ENCODE measurements at places on chromosomes 16 and 17.

GRCh38 chr17:49031965-49032928 lies 35.1 kb downstream of the IGF2BP1 start:
- peak; percentile 72 for DNase-seq

DNA sequence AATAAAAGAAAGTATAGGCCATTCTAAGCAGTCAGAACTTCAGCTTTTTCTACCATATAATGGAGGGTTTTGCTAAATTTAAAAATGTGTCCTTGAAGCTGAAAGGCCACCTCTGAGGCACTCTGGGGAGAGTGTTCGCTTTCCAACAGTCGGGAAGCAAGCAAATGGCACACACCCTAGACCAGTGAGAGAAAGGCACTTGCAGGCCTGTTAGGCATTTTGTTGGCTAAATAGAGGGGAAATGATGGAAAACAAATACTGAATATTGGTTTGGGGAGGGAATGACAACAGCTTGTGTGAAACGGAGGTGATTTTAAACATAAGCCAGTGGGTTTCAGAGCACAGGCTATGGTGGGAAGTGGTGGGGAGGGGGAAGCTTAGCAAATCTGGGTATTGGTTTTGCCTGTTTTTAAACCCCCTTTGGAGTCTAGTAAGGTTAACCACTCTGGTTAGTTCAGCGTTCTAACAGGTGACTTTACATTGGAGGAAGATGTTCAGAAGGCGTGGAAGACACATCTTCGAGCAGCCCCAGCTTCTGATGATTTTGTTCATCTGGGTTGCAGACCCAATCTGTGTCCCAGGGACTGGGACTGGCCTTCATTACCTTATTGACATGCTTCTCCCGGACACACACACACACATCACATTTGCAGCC lies 90.5 kb downstream of the PRKCA start:
- no peak for DNase-seq

- DNase-seq, result peak; percentile 2
Measured at GRCh38 chr16:78523212-78523985, 423.9 kb downstream of the WWOX start.

- DNase-seq, result no peak
Measured at GRCh38 chr17:70086516-70086915, 11.5 kb downstream of the KCNJ16 start.

DNA sequence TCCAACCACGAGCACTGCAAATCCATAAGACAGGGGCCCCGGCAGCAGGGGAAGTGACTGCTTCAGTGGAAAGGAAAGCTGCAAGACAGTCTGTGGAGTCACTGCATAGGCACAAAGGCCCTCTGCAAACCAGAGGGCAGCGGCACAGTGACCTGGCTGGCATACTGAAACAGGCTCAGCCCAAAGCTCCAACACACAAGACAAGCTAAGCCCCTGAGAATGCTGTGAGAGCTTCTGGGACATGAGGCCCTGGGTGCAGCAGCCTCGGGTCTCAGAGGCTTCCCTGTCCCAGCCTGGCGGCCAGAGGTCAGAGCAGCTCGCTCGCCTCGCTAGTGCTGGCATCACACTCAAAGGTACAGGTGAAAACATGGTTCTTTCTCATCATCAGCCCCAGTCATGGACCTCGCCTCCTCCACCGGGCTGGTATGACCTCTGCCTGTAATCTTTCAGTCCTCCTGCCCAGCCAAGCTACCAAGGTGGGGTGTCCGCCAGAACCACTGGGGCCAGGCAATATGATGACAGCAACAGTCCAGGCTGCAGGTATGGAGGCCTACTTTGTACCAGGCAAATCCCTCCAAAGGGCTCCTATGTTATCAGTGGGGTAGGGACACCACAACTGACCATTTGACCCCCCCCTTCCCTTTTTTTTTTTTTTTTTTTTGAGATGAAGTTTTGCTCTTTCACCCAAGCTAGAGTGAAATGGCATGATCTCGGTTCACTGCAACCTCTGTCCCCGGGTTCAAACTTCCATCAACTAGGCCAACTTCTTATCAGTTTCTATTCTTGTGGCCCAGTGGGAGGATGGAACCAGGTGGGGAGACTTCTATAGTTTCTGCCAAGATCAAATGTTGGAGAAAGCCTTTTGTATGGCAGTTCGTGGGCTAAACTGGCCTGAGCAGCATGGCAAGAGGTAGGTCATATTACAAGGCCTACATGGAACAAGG lies 19.2 kb downstream of the ST3GAL2 start:
- peak; percentile 32 for DNase-seq

GRCh38 chr17:37774504-37774903 lies 29.6 kb upstream of the HNF1B start:
- no peak for DNase-seq

GRCh38 chr17:48577946-48578615 lies at the start of gene HOXB4:
Gene HOXB4, minus strand, starts transcription at chr17:48578350. Its CDS starts 31 bp downstream, at chr17:48578319.
- DNase-seq, result peak; percentile 84

DNA sequence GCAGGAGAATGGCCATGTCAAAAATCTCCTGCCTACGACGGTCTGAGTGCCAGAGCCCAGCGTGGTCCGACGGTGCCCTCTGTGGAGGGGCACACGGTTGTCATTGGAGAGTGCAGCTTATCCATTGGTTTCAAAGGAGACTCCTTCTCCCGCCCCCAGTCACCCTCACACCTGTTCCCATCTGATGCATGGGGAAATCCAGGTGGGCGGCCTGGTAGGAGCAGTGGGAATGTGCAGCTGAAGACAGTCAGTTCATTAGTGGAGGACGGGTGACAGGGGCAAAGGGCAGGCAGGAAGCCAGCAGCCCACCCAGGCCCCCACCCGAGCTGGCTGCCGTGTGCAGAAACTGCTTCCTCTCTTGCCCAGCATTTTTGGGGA lies 162.3 kb downstream of the IRF8 start:
- no peak for DNase-seq

- DNase-seq, result no peak
Measured at GRCh38 chr16:58345574-58346354, 46.5 kb upstream of the GINS3 start.

DNA sequence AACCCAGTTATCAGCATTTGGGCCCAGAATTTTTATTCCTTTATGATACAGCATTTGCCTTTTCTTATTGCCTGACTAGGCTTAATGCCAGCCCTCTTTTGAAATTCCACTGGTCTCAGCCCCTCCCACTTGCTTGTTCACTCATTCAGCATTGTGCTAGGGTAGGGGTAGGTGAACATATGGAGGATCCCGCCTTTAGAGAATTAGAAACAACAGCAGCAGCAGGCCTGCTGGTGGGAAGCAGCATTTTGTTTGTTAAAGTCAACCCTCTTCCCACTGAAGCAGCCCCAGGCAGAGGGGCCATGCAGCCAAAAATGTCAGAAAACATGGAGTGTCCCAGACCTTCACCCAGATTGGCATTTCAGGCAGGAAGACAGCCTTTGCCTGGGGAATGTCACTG lies 1355.2 kb downstream of the CDH8 start:
- no peak for DNase-seq

DNA sequence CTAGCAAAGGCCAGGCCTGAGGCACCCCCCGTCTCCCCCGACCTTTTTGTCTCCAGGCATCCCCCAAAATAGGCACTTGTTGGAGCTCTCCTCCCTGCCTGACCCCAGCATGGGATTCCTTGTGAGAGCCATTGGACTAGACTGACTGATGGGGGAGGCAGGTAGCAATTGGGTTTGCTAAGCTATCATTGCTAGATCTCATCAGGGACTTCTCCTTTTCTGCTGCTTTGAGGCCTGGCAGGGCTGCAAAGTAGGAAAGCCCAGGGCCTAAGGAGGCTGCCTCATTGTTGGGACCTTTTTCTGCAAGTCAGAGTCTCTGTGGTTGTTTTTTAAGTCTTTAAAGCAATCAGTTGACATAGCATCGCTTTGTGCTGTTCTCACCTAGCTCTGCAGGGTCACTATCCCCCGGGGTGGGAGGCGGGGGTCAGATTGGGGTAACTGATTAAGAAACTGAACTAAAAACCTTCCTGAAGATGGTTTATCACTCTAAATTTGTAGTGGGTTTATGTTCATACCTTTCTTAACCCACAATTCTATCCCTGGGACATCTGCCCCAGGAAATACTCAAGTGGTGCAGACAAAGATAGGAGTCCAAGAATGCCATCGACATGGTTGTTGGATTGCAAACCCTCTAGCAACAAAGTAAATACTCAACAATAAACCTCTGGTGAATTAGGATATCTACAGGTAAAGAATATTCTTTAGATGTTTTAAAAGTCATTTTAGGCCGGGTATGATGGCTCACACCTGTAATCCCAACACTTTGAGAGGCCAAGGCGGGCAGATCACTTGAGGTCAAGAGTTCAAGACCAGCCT lies 28.0 kb downstream of the LLGL2 start:
- peak; percentile 69 for DNase-seq

Measured in common myeloid progenitor, CD34-positive (primary cell).